ENCODE measurements at places on chromosomes 6 and 20.

- DNase-seq, result peak; percentile 17
These were observed 25.3 kb downstream of the RBCK1 start for GRCh38 chr20:433300-433975.

DNA sequence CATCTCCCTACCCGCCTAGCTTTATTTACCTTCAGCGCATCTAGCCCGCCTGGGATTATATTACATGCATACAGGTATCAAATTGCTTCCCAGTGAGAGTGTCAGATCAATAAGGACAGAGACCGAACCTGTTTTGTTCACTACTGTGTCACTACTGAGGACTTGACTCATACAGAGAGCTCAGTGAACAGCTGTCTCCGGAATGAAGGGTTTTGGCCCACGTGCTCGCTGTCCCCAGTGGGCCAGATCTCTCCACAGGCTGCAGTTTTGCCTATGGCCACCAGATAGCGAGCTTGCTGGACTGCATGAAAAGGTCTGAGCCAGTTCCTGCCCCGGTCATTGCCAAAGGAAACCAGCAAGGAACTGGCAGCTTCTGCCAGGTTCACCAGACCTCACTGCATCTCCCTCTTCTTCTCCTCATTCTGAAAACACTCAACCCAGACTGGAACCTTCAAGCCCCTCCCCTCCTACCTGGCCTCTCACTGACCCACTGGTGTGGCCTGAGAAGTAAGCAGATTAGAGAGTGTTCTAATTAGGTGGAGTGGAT, 150.8 kb downstream of the ZMYND8 start:
- no peak for DNase-seq

GRCh38 chr6:32152769-32153563, 975 bp upstream of the PPT2 start:
- no peak for DNase-seq

- DNase-seq, result peak; percentile 30
These were observed 557 bp upstream of the DHX35 start for GRCh38 chr20:38961530-38962043.

- no peak for DNase-seq
These were observed 7.4 kb upstream of the TFAP2C start for GRCh38 chr20:56621730-56622129.

DNA sequence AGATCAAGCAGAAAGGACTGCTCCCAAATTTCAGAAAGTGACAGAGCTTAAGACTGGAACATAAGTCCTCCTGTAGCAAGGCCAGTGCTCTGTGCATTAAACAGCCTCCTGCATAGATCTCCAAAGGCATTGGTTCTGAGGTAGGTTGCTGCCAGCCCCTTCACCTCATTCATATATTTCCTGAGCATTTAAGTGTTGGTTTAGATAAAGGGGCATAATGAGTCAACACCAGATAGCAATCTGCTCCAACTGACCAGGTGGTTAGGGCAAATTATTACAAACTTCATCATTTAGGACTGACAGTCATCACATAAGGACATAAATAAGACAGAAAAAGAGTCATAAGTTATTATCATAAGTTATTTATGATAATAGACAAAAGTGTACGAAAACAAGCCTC, 10.7 kb downstream of the PTPRK start:
- no peak for DNase-seq

DNA sequence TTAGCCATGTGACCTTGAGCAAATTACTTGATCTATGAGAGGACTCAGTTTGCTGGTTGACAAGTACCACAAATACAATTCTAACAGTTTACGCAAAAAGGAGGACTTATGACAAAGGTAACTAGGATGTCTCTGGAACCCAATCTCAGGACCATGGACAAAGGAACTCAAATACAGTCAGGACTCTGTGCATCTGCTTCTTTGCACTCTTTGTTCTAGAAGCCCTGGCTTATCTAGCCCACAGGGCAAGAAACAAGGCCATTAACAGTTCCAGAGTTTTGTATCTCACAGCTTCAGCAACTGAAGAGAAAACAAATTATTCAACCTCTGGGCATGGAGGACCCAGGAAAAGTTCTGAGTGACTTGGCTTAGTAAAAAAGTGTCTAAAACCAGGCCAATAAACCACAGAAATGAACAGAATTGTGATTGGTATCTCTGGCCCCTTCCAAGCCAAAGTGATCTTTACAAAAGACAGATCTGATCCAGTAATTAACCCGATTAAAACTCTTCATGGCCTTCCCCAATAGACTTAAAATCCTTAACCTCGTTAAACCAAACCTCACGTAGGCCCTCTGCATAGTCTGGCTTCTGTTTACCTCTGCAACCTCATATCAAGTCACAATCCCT, 5.9 kb downstream of the WASF1 start:
- no peak for DNase-seq

DNA sequence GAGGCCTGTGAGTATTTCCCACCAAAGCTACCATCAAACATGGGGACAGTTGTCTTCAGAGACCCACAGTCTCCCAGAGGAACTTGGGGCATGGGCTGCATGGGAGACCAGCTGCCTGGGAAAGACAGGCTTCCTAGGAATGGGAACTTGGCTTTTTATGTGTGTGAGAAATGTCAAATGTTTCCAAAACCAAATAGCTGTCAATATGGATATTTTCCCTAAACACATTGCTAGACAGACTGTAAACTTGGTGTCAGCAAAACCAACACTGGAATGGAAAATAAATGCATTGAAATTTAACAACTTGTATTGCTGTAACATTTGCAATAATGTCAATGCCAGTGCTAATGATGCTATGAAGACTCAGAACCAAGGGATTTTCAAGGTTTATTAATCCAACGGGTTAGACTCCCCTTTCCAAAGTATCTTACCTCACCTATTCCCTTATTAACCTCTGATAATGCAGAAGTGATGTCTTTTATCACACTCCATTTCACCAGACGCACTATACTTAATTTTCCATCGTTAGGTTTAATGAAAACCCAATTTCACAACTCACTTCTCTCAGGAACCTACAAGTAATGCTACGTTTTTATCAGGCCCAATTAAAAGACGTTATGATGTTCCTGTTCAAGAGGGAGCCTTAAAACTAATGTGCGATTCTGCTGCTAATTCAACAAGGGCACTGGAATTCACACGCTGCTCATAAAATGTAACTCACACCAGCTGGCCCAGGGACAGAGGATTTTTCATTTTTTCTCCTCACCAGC, 546.1 kb upstream of the CHD6 start:
- DNase-seq, result no peak

DNA sequence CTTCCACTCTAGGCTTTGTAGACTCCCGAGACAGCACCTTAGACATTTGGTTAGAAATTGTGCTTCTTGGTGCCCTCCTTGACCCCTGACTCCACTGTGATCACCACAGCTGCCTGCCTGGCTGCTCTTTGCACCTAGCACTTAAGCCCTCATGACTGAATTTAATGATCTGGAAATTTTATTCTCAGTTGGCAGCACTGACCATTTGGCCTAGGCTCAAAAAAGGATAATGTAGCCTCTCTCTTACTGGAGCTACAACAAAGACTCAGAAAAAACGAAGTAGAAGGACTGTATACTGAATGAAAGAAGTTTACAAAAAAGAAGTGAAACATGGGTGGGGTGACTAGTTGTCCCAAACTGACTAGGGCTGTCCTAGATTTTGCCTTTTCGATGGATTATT, 11.3 kb upstream of the ABRACL start:
- no peak for DNase-seq

DNA sequence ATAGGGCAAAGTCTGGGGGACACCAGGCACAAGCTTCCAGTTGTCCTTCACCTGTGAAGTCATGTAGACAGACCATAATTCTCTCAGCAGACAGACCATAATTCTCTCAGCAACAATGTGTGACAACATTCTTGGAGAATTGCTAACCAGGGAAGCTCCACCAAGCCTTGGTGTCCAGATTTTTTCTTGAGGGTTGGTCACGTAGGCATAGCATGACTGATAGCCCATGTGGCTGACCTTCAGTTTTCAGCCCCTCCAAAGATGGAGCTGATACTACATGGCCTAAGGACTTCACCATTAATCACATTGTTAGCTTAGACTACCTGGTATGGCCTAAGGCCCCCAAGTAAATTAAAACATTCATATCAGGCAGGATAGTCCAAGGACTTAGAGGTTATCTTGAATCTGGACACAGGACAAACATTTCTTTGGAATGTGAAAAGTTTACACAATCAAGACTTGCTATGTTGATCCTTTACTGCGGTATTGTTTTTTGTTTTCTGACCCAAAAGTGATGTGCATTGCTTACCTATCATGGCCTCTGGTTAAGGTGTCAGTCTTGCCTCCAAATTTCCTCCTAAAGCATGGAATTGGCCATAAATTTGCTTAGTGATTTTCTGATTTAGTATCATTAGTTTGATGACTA, 76.9 kb downstream of the CEP57L1 start:
- no peak for DNase-seq

GRCh38 chr6:75222261-75222660, 16.4 kb upstream of the COL12A1 start:
- DNase-seq, result no peak

DNA sequence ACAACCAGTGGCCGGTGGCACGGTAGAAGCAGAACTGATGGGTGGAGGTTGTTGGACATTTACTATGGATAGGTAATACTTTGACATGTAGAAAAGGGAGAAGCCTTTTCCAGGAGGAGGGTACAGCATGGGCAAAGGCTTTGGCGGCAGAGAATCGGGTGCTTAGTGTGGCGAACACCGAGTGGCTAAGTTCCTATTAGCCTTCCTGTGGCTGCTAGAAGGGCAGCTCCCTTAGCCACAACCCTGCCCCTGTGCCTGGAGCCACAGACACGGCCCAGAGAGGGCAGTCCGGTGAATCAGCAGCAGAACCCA, 37.9 kb upstream of the TGM2 start:
- no peak for DNase-seq

DNA sequence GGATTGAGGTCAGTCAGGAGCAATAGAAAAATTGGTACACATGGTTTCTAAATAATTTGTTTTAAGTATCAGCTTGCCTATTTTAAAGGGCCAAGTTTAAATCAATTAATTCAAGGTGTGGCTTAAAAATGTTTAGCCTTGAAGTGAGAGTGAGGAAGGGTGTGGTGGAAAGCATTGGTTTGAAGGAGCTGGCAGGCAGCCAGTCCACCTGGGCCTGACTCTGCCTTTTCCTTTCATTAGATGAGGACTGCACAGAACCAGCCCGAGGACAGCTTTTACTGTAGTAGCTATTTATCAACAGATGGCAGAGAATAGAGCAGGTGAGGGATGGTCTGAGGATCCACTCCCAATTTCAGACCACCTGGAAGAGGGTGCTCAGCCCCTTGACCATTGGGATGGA, 42.4 kb downstream of the DHX35 start:
- DNase-seq, result no peak

GRCh38 chr20:24206995-24207394, 218.4 kb upstream of the GGTLC1 start:
- DNase-seq, result no peak

GRCh38 chr20:59515013-59515905, 89.1 kb upstream of the PHACTR3 start:
- no peak for DNase-seq

GRCh38 chr6:152170702-152171667, 363.5 kb downstream of the ESR1 start:
- peak; percentile 38 for DNase-seq

- DNase-seq, result no peak
These were observed 173.8 kb downstream of the HIVEP2 start for GRCh38 chr6:142771162-142771561.

GRCh38 chr20:57022306-57022705, 244.1 kb downstream of the BMP7 start:
- DNase-seq, result no peak

- DNase-seq, result no peak
These were observed 19.5 kb downstream of the KIF13A start for GRCh38 chr6:17967668-17968518.

- DNase-seq, result no peak
These were observed 101.4 kb downstream of the PRDM1 start for GRCh38 chr6:106187424-106187982.

DNA sequence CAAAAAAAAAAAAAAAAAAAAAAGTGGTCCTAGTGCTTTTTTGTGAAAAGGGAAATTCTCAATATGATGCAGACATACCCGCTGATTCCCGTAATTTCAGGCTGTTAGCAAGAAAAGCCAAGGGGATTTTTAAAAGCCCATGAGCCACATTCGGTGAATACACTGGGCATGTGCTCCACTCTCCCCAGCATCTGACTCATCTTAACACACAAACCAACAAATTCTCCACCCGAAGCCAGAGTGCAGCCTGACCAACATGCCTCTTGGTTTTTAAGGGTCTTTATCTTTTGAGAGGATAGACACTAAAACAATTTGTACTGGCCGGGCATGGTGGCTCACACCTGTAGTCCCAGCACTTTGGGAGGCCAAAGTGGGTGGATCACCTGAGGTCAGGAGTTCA, 45.5 kb upstream of the CD83 start:
- no peak for DNase-seq

GRCh38 chr6:73951183-73951582, 255.2 kb downstream of the CD109 start:
- no peak for DNase-seq

DNA sequence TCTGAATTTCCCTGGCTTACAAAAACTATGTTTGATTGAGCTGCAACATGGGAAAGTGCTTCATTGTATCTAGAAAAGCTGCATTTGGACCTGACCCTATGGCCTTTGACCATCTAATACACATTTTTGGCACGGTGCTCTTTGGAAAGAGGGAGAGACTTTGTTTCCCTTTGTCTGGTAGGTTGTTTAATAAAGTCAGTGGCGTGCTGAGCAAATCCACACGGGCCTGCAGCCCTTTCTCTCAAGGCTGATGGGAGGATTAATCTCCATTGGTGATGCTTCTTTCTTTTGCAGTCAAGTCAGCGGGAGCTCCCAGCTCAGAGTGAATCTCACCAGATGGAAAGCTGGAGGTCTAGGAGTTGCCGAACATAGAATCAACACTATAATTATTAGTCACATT, 314.7 kb upstream of the CNR1 start:
- no peak for DNase-seq
